ENCODE measurements at places on chromosomes 4 and X.

GRCh38 chr4:141636771-141637460 lies 533 bp downstream of the IL15 start:
- DNase-seq = no peak

- no peak for DNase-seq
These were observed 148.0 kb downstream of the STIM2 start for GRCh38 chr4:27008679-27009078.

DNA sequence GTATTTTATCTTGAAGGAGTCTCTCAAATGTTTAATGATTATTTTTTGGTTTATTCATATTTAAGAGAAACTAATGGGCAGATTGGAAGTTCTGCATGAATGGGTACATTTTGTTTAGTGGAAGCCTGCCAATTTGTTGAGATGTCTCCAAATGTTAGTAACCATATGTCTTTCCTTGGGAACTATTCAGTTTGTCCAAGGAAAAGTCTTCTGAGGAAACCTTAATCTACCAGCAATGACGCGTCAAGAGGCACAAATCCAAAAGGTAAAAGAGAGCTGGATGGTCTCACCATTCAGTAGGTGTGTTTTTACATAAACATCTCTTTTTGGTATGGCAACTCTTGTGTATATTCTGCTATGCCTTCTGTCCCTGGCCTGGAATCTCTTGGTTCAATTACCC lies 37.4 kb upstream of the NDST3 start:
- no peak for DNase-seq

GRCh38 chrX:39585808-39586207 lies 511.9 kb downstream of the BCOR start:
- DNase-seq = no peak

DNA sequence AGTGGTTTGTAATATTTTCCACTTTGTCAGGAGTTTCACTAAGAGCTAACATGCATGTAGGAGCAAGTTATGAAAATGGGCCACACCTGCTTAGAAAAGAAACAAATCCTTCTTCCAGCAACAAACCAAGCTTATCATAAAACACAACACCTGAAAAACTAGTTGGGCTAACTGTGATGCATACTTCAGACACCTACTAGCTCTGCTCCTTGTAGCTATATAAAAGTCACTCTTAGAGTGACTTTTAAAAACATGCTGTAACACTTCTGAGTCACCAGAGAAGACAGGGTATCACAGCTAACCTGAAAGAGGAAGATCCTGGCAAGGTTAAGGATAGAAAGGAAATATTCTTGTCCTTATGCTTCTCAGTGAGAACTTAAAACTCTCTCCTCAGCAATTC lies 3.6 kb upstream of the SLAIN2 start:
- no peak for DNase-seq

DNA sequence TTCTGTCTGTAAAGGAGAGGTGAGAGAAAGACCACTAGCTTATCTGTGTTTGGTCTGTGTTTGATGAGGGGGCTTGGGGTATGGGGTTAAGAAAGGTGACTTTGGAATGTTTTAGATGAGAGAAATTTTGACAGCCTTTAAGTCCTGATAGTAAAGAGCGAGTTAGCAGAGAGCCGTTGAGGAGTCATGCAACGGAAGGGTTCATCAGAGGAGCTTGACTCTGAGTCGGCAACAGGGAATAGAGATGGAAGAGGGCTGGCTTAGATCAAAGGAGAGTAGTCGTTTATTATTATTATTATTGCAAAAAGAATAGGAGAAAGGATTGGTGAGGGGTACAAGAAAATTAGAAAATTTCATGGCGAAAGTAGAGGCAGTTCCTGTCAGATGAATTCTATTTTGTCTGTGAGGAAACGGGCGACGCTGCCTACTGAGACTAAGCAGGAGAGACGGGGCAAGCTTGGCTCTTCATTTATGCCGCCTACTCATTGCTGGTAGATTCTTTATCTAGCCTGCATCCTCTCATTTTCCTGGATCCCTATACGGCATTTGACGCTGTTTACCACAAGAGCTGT lies 473 bp upstream of the VAMP7 start:
- DNase-seq = no peak

- no peak for DNase-seq
These were observed 38.1 kb upstream of the ARSH start for GRCh38 chrX:2967998-2968909.

Data from NCI-H526 (cell line).